ENCODE measurements at places on chromosomes 5 and 9.

GRCh38 chr5:174834081-174834480 lies 109.7 kb downstream of the MSX2 start:
- DNase-seq = no peak

DNA sequence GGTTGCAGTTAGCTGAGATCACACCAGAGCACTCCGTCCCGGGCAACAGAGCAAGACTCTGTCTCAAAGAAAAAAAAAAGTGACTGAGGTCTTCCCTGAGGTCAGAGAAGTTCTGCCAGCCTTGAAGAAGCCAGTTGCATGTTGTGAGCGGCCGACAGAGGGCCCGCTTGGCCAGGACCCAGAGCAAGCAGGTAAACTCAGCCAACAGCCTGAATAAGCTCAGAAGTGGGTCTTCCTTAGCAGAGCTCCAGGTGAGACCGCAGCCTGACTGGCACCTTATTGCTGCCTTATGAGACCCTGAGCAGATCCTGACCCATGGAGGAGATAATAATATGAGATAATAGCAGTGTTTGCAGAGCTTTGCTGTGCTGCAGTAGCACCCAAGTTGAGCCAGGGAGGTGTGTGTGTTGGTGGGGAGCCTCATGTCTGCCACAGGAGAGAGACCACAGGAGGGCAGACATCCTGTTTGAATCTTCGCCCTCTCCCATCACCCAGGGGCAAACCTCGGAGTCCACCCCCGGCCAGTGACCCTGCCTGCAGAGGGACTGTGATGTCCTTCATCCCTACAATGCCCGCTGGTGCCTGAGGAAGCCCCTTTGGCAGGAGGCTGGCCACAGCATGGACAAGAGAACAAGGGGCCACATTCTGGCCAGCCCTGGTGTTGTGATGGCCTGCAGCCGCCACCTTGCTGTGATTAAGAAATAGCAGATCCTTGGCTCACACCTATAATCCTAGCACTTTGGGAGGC lies 10.8 kb upstream of the BARX1 start:
- DNase-seq = no peak

- no peak for DNase-seq
Measured at GRCh38 chr9:116504081-116504480, 183.0 kb upstream of the TRIM32 start.

DNA sequence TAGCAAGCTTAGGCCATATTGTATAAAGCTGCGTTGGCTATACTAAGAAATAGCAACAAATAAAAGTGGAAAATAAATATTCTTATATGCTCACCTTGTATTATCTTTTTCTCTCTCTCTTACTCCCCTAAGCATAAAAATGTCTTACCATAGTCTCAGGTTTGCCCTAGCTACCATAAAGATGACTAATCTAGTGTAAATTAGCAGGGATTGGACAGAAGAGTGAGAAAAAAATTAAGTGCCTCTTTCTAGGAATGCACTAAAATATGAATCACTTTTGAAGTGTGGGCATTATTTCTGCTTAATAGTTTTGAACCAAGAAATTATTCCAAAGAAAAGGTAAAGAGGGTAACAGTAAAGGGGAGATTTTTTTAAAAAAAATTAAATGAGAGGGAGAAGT lies 201.3 kb downstream of the HINT1 start:
- DNase-seq = no peak

GRCh38 chr9:120857481-120857880 lies 14.8 kb upstream of the PSMD5 start:
- no peak for DNase-seq

DNA sequence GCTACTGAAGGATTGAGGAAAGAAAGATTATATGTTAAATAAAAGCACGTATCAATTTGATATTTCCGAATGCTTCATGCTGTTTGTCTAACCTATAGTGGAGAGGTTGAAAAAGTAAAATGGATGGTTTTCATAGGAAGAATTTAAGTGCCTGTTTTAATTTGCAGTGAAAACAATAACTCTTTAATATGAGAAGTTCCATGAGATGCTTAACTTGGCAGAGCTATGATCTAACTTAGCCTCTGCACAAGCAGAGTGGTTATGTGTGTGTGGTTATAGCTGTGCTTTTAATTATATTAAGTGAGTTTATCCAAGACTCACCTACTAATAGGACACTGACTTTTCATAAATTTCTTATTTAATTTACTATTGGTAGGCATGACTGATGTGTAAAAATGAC lies 57.4 kb downstream of the AOPEP start:
- no peak for DNase-seq

GRCh38 chr5:136056336-136056735 lies 27.5 kb downstream of the TGFBI start:
- no peak for DNase-seq

DNA sequence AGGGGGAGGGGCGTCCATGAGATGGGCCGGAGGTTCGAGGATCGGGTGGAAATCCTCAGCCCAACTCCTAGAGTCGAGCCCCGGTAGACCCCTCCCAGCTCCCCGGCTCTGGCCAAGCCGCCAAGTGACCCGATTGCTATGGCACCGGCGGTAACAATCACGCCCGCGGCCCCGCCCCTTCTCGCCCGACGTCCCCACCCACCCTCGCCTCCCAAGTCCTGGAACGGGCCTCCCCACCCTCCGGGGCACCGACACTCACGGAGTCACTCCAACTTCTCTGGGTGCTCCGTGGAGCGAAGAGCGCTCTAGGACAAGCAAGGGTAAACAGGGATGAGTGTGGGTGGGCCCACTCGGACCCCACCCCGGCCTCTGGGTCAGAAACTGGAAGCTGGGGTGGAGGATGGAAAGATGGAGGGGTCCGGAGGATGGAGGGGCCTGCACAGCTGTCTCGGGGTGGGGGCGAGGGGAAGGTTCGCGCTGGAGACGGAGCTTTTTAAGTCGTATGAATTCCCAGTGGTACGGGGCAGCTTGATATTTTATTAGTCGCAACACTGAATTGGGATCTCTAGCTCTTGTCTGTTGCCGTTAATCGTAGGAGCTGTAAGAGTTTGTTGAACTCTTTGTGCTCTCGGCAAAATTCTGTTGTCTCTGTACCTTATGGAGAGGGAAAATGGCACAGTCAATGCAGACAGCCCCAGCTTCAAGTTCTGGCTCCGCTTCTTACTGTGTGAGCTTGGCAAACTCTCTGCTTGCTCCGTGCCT lies at the start of gene SPACA9:
Gene SPACA9 (plus strand): TSS at position 204 of the 762 bp plus-strand sequence. CDS start 5,050 bp downstream, outside the sequence.
- peak; percentile 17 for DNase-seq

GRCh38 chr5:118015511-118015910 lies 972.8 kb downstream of the DTWD2 start:
- no peak for DNase-seq

DNA sequence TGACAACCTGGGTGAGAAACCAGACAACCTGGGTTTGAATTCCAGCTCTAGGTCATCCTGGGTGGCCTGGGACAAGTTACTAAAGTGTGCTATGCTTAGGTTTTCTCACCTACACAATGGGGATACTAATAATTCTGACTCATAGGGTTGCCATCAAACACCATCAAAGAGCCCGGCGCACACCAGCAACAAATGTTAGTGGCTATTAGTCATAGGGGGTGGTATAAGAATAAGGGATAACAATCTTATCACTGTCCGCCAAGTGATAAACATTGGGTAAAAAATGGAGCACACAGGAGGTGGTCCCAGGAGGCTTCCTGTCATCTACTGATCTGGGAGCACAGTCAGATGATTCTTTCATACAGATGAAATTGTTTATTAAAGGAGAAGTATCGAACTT lies 61.4 kb upstream of the AFAP1L1 start:
- DNase-seq = no peak

DNA sequence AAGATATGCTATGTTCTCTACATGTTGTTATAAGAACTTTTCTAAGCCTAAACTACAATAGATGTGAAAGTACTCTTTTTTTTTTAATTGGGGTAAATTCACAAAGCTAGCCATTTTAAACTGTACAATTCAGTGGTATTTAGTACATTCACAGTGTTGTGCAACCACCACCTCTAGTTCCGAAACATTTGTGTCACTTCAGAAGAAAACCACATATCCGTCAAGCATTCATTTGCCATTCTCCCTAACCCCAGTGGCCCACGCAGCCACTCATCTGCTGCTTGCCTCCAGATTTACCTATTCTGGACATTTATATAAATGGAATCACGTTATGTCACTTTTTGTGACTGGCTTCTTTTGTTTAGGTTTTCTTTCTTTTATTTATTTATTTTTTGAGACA lies 43.1 kb downstream of the SPTAN1 start:
- no peak for DNase-seq

GRCh38 chr5:172840432-172841154 lies 6.5 kb downstream of the ERGIC1 start:
- no peak for DNase-seq

- DNase-seq = no peak
Measured at GRCh38 chr9:125600194-125600593, 106.8 kb downstream of the MAPKAP1 start.

DNA sequence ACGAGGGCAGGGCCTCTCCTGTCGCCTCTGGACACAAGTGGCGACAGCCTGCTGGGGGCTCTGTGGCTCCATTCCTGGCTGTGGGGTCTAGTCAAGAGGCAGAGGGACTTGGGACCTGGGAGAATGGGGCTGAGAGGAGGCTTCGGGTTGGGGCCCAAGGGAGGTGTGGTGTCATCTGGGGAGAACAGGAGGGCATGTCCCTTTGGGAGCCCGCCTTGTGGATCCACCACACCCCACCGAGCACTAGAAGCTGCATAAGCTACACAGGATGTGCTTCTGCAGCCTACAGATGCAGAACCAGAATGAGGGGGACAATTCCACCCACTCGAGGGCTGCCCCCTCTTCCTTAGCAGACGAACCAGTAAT lies 3.9 kb upstream of the MAN1B1 start:
- no peak for DNase-seq

GRCh38 chr9:122941582-122942234 lies 888 bp downstream of the RABGAP1 start:
- no peak for DNase-seq

- peak; percentile 39 for DNase-seq
Measured at GRCh38 chr5:61675015-61675692, 343.1 kb downstream of the ZSWIM6 start.

- DNase-seq = no peak
Measured at GRCh38 chr5:129356846-129357245, 103.3 kb upstream of the ADAMTS19 start.

DNA sequence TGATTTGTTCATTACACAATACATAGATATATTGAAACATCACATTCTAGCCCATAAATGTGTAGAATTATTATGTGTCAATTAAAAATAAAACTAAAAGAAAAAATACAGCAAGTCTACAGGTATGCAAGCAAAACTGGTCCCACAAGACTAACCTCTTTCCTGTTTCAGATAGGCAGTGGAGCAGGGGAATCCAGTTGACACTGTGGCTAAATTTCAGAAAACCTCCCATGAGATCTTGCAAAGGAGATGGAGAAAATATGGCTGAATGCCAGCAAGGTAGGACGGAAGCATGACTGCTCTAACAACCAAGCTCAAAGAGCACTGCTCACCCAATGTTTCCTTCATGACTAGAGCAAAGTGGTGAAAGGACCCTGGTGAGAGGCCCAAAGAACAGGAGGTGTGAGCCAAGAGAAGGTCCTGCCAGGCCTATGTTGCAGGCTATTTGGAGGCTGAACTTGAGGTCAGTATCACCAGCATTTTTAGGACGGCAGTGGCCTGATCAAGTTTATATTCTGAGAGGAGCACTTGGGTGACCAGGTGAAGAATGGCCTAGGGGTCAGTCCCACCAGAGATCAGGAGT lies 1.1 kb upstream of the SH3TC2 start:
- no peak for DNase-seq

GRCh38 chr5:132269635-132270334 lies 12.3 kb downstream of the PDLIM4 start:
- no peak for DNase-seq

GRCh38 chr9:89418474-89418845 lies 79.5 kb downstream of the SEMA4D start:
- DNase-seq = no peak

GRCh38 chr5:77892061-77893010 lies 116.2 kb upstream of the TBCA start:
- DNase-seq = no peak

GRCh38 chr9:121658166-121658565 lies 6.7 kb downstream of the DAB2IP start:
- DNase-seq = no peak
